ENCODE measurements at places on chromosomes 5 and 9.
A peak's percentile ranks its signal among the peaks of the same experiment; 100 is the strongest.

DNA sequence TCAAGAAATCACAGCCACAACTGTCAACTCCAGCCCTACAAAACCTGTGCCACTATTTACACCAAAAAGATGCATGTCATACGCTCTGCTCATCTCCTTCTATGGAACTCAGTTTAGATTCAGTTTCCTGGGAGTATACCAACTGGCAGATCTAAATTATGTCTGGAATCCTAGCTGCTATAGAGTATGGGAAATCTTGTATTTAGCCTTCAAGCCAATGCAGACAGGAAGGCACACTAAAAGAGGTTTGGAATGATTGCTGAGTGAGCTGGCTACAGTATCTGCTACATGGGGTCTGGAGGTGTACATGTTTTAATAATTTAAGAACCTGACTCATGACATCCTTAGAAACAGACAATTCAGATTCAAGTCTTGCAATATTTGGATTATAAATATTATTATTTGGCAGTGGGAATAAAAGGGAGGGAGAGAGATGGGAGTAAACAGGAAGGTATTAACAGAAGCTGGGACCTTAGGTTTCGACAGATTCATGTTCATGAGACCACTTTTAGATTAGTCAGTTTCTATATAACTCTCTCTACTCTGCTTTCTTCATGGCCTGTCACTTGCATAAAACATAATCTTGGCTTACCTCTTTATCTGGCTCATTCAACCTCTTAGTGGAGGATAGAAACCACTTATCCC is 178.8 kb upstream of the HAPLN1 start:
- no peak for DNase-seq

DNA sequence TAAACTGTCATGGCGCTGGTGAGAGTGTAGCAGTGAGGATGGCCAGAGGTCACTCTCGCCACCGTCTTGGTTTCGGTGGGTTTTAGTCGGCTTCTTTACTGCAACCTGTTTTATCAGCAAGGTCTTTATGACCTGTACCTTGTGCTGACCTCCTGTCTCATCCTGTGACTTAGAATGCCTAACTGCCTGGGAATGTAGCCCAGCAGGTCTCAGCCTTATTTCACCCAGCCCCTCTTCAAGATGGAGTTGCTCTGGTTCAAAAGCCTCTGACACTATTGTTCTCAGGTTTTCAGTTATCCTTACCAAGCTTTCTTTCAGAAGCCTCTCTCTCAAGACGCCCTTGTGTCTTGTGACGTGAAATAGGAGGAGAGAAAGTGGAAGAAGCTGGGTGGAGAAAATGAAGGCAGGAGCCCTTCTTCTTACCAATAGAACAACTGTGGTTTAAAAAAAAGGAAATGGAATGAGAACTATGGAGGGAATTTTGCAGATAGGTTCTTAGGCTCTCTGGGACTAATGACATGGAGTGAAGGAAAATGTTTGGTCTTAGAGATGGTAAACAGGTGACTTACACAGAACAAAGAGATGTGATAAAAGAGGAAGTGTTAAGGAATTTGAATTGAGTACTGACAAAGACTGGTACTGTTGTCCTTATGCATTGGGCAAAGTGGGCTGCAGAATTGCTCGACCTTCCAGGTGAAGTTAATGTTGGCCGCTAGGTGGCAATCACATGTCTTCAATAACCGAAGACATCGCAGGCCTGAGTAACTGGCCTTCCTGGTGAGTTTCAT is 133.3 kb upstream of the RAI14 start:
- peak; percentile 89 for DNase-seq

DNA sequence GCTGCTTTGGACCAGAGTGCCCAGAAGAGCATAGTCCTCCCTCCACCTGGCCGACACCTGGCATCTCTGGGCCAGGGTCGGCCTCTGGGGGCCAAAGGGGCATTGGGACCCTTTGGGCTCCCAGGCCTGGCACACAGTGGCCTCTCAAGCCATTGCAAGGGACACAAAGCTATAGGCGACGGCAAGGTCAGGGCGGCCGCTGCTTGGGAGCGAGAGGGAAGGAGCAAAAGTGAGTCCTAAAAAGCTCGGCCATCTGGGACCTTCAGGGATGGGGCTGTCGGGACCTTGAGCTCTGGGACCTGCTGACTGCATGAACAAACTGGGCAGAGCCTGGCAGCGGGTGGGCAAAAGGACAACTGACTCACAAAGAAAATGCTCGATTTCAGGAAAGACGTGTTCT is 13.9 kb downstream of the DBH start:
- no peak for DNase-seq

GRCh38 chr9:127983847-127984289 is 3.1 kb upstream of the EEIG1 start:
- no peak for DNase-seq

- no peak for DNase-seq
Observed at GRCh38 chr9:87063246-87063645, 115.9 kb upstream of the GAS1 start.

- no peak for DNase-seq
Observed at GRCh38 chr5:157860898-157861890, 2.2 kb upstream of the CLINT1 start.

GRCh38 chr5:134904610-134905245 is at the start of gene PCBD2:
Gene PCBD2 (plus strand): TSS chr5:134905131. CDS start chr5:134905140, 9 bp downstream.
- DNase-seq = peak; percentile 85

- DNase-seq = no peak
Observed at GRCh38 chr9:87390361-87390760, 107.3 kb upstream of the DAPK1 start.

- DNase-seq = no peak
Observed at GRCh38 chr9:129513282-129513681, 107.6 kb downstream of the C9orf50 start.

DNA sequence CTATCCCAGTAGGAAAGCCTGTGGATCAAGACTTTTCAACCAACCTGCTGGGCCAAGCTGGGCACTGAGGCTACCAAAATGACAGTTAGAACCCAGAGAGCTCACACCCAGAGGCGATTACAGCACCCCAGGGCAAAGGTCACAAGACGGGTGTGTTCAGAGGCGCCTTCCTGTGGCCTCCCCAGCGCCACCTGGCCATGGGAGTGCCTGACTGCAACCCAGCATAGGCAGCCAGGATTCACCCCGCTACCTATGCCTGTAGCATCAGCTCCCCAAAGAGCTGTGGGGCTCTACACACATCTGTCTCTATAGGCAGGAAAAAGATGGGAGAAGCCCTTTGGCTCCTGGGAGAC is 33.5 kb downstream of the PDGFRB start:
- DNase-seq = no peak

DNA sequence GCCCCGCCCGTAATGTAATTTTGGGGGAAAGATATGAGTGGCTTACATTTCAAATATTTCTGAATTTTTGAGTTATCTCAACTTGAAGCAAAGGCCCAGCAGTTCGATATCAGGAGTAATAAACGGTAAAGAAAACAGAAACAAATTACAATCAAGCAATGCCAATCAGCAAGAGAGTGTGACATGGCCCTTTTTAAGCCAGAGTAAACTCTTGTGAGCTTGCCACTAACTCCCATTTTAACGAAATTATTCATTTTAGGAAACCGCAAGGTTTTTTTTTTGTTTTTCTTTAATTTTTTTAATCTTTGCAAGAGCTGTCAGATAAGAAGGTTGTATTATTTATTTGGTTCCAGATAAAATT is 17.6 kb upstream of the CDK7 start:
- DNase-seq = no peak

DNA sequence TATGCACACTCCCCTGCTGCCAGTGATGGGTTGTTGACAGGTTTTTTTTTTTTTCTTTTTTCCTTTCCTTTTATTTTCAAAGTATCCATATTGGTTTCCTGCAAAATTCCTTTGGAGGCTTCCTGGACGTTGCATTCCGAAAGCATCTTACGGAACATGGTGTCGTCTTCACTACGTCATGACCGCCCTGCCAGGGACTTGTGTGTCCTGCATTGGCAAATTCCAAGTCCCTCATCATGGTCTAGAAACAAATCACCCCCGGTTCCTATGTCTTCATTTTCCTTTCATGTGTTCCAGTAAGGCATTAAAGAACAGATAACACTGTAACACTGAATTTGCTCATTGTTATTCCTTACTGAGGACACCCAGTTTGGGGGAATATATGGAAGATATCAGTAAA is 35.0 kb upstream of the ADAMTSL1 start:
- no peak for DNase-seq

GRCh38 chr5:171965745-171966144 is 40.7 kb downstream of the FBXW11 start:
- DNase-seq = no peak

GRCh38 chr5:68592351-68592750 is 376.8 kb downstream of the PIK3R1 start:
- peak; percentile 15 for DNase-seq

GRCh38 chr9:113964495-113965170 is 88.5 kb downstream of the ZNF618 start:
- DNase-seq = no peak

GRCh38 chr9:136084063-136084944 is 10.8 kb downstream of the NACC2 start:
- no peak for DNase-seq

DNA sequence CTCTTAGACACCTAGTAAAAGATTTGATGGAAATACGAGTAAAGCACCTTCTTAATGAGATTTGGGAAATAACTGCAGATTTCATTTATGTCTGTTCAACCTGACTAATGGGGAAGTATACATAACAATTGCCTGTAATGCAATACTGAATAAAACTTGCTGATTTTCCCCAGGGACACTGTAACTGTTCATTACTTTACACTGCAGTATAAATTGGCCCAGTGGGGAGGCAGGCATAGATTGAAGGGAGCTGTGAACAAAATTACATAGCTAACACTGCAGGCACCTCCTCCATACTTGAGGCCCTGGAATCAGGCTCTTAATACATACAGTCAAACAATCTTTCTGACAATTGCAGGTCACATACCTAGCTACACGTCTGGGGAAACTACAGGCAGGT is 216.2 kb downstream of the PTPRD start:
- no peak for DNase-seq

DNA sequence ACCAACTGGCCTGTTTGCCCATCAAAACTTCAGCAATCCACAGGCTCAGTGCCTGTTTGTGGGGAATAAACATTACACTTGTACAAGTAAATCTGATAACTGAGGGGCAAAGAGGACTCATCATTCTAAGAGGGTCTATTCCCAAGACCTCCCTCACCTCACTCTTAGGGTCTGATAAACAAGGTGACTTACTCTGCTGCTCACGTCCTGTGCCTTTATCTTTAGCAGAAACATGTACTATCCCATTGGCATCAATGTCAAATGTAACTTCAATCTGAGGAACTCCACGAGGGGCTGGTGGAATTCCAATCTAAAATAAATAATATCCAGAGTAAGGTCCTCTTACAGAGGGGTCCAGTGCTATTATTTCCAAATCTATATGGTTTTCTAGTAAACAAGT is 14.6 kb upstream of the ETF1 start:
- no peak for DNase-seq

DNA sequence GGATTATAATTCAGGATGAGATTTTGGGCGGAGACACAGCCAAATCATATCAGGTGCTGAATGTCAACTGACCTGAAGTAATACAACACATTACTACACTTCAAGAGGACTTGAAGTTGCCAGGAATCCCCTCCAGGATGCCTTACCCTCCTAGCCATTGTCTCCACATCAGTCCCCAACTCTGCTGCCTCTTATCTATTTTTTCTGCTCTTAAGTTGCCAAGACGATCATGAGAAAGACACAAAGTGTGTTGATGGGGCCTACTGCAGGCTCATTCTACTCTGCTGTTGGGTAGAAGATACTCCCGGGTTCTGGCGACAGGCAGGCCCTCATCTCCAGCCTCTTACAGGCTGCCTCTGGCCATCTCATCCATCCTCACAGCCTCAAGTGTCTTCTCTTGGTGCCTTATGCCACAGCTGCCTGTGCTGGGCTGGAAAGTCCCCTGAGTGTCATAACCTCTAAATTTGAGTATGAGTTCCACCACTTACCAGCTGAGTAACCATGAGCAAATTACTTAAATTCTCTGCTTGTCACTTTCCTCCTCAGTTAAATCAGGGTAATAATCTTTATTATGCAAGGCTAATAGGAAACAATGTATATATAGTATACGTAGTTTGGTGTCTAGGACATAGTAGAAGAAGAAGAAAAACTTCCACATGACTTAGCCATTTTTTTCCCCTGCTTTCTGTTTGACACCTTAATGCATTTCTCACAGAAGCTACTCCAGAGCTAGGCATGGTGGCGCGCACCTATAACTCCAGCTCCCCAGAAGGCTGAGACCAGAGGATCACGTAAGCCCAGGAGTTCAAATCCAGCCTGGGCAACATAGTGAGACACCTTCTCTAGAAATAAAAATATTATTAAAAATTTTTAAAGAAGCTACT is 73.0 kb upstream of the SNX2 start:
- DNase-seq = no peak

DNA sequence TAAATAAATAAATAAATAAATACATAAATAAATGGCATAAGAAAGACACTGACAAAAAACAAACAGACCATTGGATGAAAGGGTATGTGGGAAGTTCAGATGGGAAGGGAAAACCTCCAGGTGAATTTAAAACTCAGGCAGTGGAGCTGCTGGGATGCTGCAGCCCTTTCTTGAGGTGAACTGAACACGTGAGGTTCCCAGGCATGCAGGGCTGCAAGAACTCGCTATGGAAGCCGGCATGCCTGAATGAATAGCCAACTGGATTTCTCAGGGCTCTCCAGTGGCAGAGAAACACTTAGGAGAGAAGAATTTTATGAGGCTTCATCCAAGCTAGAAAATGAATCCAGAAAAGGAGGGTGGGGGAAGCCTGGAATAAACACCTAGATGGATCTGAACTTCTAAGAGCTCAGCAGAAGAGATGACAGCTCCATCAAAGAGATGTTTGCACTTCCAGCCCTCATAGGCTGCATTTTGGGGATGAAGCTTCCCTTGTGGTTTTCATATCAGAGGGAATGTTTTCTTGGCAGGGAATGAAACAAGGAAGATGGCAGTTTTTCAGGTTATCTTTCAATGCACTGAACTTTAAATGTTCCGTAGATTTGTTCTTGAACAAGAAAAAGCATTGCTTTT is 224.2 kb upstream of the DAP start:
- DNase-seq = no peak

- DNase-seq = no peak
Observed at GRCh38 chr5:113615708-113616107, 102.2 kb downstream of the YTHDC2 start.

DNA sequence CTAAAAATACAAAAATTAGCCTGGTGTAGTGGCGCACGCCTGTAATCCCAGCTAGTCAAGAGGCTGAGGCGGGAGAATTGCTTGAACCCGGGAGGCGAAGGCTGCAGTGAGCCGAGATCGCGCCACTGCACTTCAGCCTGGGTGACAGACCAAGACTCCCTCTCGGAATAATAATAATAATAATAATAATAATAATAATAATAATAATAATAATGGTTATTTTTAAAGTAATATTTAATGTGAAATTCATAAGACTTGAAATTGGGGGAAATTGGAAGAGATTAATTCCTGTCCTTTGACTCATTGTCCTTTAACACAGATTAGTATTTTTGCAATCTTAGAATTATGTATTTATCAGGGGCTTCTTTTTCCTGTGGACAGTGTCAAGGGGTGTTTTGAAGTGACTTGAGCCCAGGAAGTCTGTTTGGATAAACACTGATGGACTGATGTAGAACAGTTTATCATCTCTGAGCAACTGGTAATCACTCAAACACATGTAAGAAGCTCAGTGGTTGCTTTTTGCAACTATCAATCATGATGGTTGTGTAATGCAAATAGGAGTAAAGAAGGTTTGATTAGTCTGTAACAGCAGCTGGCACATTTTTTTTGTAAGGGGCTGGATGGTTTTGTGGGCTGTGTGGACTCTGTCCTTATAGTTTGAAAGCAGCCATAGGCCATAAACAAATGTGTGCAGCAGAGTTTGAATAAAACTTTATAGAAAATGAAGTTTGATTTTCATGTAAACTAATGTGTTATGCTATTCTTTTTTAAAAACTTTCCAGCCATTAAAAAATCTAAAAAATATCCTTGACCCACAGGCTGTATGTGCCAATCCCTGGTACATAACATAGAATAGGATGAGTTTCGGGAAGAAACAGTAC is 93.5 kb downstream of the F2RL2 start:
- DNase-seq = no peak
